ENCODE measurements at places on chromosomes 13 and 19. TPM values are rescaled to one million over a fixed set of nuclear protein-coding genes. Genes with fewer than 3 reads are reported as not detected.

GRCh38 chr13:46057256-46058015 lies 4.9 kb upstream of the ZC3H13 start:
- no peak overlapping the region for H3K27ac ChIP-seq
- no peak for DNase-seq
- H3K36me3 ChIP-seq, result no peaks in the 10 kb centered on the region

DNA sequence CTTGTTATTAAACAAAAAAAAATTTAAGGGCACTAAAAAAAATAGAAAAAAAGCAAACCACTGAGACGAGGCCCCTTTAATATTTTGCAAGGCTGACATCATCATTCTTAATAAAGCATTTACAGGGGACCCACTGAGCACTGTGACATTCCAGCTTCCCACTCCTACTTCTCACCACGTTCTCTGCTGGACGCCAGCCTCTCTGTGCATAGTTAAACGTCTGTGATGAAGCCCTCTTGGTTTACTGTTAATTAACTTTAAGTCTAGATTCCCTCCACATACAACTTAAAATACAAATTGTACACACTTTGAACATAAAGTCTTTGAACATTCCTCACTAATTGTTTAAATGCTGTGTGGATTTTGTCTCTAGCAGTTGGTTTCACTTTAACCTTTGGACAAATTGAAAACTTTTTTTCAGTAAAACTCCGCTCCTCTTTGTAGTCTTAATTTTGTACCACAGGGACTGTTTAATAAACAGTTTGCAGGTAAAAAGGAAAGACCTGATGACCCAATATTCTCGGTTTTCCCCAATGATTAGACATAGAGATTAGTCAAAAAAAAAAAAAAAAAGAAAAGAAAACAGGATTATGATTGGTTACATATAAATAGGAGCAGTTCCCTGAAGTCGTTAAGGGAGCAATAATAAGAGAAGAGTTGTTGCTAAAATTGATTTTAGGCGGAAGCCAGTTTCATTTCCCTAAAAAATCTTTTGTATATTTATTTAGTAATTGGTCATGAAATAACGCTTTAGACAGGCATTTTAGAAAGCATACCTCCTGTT lies 219.8 kb downstream of the MZT1 start:
- H3K36me3 ChIP-seq, result no peaks in the 10 kb centered on the region
- no peak for DNase-seq
- no peak overlapping the region for H3K4me3 ChIP-seq
- no peaks in the 10 kb centered on the region for H3K4me1 ChIP-seq

DNA sequence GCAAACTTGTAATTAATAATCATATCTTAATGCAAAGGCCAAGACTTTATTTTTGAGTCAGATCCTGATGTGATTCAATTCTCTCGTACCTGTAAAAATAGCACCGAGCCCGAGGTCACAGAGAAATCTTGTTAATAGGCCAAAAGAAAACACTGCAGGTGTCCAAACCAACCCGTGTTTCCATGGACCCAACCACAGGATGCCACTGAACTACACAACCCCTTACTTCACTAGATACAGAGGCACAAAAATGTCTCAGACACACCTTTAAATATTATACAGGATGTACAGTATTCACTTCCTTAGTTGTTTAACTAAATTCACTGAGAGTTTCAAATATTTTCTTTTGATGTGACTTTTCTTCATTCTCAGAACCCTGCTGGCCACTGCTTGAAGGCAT lies 530.9 kb downstream of the MYO16 start:
- no peaks in the 10 kb centered on the region for H3K27me3 ChIP-seq
- H3K27ac ChIP-seq, result no peak overlapping the region
- no peaks in the 10 kb centered on the region for H3K36me3 ChIP-seq
- no peaks in the 10 kb centered on the region for H3K4me1 ChIP-seq
- no peak for DNase-seq

The KLK4 gene
- total RNA-seq, result 2.0 TPM

DNA sequence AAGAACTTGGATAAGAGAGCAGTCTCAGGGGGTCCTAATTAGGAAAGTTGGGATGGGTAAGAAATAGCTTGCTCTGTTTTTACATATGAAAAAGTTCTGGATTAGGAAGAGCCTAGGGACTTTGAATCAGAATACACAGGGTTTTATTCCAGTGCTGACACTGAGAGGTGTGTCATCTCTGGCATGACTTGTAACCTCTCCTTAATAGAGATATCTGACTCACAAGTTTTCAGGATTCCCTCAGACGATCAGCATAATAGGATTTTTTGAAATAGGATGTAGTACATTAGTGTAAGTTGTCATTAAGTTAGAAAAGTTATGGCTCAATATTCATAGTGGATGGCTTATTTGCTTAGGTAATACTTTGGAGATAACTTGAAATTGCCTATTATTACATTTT lies 555.2 kb upstream of the MIR17HG start:
- no peak overlapping the region for H3K27ac ChIP-seq
- DNase-seq, result no peak
- H3K4me1 ChIP-seq, result no peaks in the 10 kb centered on the region
- no peak overlapping the region for H3K4me3 ChIP-seq
- no peaks in the 10 kb centered on the region for H3K36me3 ChIP-seq

GRCh38 chr13:66128692-66129269 lies 1101.4 kb downstream of the PCDH9 start:
- DNase-seq, result no peak
- no peak overlapping the region for H3K27ac ChIP-seq
- H3K36me3 ChIP-seq, result no peaks in the 10 kb centered on the region
- H3K4me1 ChIP-seq, result no peaks in the 10 kb centered on the region

GRCh38 chr19:2722541-2723344 lies 1.6 kb upstream of the DIRAS1 start:
- no peak overlapping the region for H3K27ac ChIP-seq
- peak; percentile 32 for DNase-seq
- peaks cover 35% of the 10 kb centered on the region for H3K27me3 ChIP-seq

GRCh38 chr13:59358014-59358413 lies 805.7 kb downstream of the DIAPH3 start:
- H3K27me3 ChIP-seq, result no peaks in the 10 kb centered on the region
- no peaks in the 10 kb centered on the region for H3K4me1 ChIP-seq
- DNase-seq, result no peak
- H3K36me3 ChIP-seq, result no peaks in the 10 kb centered on the region
- H3K4me3 ChIP-seq, result no peak overlapping the region
- no peak overlapping the region for H3K27ac ChIP-seq

The CCDC61 gene
- 32.2 TPM for total RNA-seq

DNA sequence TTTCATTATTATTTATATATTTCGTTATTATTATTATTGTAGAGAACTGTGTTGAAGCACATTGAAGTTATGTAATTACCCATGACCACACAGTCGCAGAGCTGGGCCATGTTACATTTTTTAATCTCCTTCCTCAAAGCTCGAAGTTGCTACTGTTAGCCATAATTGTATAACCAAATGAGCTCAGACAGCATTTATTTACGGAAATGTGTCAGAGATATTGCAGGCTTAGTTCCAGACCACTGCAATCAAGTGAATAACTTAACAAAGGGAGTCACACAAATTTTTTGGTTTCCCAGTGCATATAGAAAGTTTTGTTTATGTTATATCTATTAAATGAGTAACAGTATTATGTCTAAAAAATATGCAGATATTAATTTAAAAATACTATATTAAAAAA lies 147.1 kb upstream of the SLITRK1 start:
- no peak overlapping the region for H3K4me3 ChIP-seq
- no peaks in the 10 kb centered on the region for H3K27me3 ChIP-seq
- DNase-seq, result no peak
- H3K27ac ChIP-seq, result no peak overlapping the region
- H3K4me1 ChIP-seq, result no peaks in the 10 kb centered on the region

The NLRP7 gene
- total RNA-seq, result not detected

The RUBCNL gene
- total RNA-seq, result 29.1 TPM
